ENCODE measurements at places on chromosomes 16 and 17. TPM values are rescaled to one million over a fixed set of nuclear protein-coding genes. Genes with fewer than 3 reads are reported as not detected.

The TLCD2 gene
- total RNA-seq: 1.1 TPM

The TM4SF5 gene
- not detected for total RNA-seq

The PAGR1 gene
- total RNA-seq: 63.4 TPM

The KRT222 gene
- total RNA-seq: not detected

The CEP131 gene
- total RNA-seq: 18.6 TPM

The CES3 gene
- total RNA-seq: 0.96 TPM

The LRRC3C gene
- total RNA-seq: not detected

The SHBG gene
- total RNA-seq: not detected

The SCGB1C2 gene
- total RNA-seq: not detected

The CCL23 gene
- not detected for total RNA-seq

The TADA2A gene
- total RNA-seq: 28.5 TPM

The RFFL gene
- 14.5 TPM for total RNA-seq

The NUPR1 gene
- 6.4 TPM for total RNA-seq

The NACA2 gene
- not detected for total RNA-seq

The PPL gene
- 0.13 TPM for total RNA-seq

The HP gene
- total RNA-seq: not detected

The RSPRY1 gene
- 34.9 TPM for total RNA-seq

The CCL17 gene
- total RNA-seq: not detected

The CBX8 gene
- 5.1 TPM for total RNA-seq

The GAST gene
- not detected for total RNA-seq

The NUBP2 gene
- 213 TPM for total RNA-seq

The BAHCC1 gene
- 4.9 TPM for total RNA-seq

The NPIPB9 gene
- not detected for total RNA-seq

The SLC5A11 gene
- not detected for total RNA-seq

The REXO5 gene
- 33.5 TPM for total RNA-seq

The CTRL gene
- total RNA-seq: 0.71 TPM

The DHRS7C gene
- not detected for total RNA-seq

The PRSS27 gene
- total RNA-seq: 1.4 TPM

The ANKS4B gene
- not detected for total RNA-seq
